Stimulated activated CD8-positive, alpha-beta memory T cell treated with anti-CD3 and anti-CD28 coated beads, Interleukin-4, amount 100 ng/mL, for 4 hours (primary cell): ENCODE measurements at places on chromosomes 2 and 18.

DNA sequence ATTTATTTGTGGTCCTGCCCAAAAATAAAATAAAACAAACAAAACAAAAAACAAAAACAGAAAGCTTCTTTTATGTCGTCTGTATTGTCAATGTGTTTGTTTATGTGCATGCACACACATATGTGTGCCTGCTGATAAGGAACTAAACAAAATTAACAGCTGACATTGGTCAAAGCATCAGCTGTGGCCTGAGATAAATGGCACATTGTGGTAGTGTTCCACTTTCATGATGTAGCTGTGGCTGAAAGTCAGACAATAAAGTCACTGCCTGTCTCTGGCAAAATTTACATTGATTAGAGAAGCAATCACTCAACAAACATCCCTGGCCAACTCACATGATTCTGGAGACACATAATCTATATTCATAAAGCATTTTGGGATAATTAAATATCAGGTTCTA lies 203.4 kb upstream of the PIK3C3 start:
- no peak for DNase-seq

DNA sequence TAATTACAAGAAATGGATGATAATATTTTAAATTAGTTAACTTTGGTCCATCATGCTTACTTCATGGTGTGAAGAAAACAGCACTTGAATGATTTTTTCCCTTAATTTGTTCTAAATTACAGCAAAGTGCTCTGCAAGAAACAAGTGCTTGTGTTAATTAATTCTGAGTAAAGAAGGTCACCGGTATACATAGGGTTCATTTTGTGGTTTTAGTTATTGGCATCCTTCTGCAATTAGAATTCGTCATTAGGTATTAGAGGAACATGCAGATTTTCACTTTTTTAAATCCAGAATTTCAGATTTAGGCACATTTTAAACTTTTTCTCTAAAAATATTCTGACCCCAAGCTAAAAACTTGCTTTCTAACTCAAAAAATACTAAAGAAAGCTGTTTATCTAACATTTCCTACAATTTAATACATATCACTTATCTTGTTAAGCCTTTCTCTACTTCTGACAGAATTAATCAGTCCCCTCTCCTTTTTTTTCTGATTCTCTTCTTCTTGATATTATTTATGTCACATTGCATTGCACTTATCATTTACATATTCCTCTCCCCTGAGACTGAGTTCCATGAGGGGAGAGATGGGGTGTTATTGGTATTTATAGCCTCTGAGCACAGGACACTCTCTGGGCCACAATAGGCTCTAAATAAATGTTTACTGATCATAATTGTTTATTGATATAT lies 129.2 kb downstream of the PLA2R1 start:
- DNase-seq: no peak

GRCh38 chr2:191703079-191703725 lies 25.3 kb downstream of the NABP1 start:
- no peak for DNase-seq

GRCh38 chr18:46155641-46156051 lies 51.5 kb downstream of the HAUS1 start:
- DNase-seq: no peak

DNA sequence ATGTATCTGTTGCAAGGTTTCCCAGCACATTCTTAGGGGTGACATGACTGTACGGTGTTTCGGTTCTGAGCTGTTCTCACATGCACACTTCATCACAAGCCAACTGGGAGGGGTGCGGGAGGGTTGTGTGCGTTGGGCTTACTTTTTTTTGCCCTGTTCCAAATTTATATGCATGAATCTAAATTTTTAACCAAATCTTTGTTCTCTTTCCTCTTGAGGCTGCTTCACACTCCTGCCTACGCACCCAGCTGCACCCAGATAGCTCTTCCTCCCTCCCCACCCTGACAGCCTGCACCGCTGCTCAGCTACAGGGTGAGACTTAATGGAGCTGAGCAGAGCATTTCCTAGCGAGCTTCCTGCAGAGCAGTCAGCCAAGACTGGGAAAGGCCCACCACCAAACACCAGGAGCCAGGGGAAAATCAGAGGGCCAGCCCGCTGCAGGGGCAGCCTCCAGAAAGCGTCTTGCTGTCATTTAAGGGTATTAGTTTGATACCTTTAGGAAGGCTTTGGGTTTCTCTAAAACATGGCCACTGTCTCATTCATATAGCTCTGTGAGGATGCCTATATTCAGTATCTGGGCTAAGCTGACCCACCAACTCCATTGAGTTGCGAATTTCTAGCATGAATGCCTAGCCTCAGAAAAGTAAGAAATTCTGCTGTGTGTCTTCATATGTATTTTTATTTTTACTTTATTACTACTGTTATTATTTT lies 84.5 kb downstream of the POU3F3 start:
- DNase-seq: no peak

DNA sequence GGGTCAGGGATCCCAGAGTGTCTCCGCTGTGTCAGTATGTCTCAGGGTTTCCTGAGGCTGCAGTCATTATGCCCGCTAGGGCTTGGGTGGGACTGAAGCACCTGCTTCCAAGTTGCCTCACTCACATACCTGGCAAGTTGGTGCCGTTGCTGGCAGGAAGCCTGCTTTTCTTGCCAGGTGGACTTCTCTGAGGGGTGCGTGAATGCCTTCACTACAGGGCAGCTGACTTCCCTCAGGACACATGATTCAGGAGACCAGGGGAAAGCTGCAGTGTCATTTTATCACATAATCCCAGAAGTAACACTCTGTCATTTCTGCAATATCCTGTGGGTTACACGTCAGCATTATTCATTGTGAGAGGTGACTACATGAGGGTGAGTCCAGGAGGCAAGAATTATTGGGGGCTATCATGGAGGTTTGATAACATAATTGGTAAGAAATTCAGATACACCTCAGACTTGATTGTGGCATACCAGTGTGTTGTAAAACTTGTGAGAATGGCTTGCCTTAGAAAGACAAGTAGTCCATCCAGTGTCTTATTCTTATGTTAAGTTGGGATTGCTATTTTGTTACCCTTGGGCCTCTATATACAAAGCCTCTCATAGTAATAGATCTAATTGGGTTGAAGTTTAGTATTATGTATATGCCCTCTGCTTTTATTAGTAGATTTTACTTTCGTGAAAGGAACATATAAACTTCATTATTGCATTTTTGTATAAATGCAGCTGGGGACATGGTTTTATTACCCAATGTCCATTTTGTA lies 44.1 kb downstream of the NEDD4L start:
- no peak for DNase-seq

DNA sequence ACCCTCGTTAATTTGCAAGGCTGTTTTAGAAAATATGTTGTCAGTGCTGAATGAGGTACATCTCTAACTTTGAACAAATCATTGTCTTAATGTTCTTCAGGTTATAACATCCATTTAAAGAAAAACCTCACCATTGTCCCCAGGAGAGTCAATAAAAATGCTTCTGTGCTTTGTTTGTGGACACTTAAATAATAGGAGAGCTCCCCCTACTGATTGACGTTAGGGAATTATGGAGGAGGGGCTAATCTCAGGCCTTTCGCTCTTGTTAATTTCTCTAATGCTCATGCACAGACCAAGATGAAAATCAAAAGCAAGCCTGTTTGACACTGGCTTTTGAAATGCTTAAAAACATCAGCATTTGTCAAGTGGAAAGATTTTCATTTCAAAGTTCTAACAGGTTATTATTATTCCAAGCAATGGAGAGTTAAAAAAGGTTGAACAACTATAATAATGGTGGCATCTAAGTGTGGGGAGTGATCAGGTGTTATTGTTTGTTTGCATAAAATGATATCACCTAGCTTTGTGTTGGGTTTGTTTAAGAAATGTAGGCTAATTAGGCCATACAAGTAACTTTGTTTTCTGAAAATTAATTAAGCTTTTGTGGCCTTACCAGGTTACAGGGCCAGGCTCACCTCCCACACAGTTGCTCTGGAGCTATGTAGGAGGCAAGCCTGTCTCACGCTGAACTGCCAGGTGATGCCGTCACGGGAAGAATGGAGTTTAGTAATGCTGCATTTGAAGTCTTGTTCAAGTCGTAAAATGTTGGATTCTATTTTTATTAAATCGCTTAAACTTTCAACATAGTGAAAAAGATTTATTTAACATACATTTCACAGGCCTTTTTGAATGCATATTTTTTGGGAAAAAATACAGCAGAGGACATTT lies 51.7 kb upstream of the SMIM21 start:
- no peak for DNase-seq

GRCh38 chr2:37156071-37156856 lies 516 bp downstream of the EIF2AK2 start:
- DNase-seq: no peak

DNA sequence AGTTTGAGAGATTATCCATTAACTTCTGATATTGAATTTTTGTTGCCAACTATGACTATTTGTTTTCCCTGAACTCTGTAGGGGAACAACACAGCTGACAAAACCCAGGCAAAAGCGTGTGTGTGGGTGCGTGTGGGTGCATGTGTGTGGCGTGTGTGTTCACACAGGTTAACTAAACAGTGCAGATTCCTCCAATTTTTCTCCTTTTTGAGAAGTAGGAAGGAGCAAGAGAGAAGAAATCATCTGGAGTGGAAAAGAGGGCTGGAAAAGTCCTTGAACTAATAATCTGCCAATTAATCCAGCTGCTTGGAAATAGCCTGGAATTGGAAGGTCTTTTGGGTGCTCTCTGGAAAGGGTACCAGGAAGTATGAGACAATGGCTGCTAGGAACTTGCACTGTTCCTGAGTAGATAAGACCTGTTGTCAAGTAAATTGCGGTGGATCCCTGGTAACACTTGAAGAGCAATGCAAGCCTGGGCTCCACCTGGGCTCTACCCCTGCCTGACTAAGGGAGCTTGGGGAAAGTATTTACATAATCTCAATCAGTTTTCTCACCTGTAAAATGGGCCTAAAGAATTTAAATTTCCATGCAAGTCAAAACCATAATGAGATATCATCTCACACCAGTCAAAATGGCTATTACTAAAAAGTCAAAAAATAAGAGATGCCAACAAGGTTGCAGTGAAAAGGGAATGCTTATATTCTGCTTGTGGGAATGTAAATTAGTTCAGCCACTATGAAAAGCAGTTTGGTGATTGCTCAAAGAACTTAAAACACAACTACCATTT lies 40.5 kb upstream of the IL1R1 start:
- DNase-seq: no peak

DNA sequence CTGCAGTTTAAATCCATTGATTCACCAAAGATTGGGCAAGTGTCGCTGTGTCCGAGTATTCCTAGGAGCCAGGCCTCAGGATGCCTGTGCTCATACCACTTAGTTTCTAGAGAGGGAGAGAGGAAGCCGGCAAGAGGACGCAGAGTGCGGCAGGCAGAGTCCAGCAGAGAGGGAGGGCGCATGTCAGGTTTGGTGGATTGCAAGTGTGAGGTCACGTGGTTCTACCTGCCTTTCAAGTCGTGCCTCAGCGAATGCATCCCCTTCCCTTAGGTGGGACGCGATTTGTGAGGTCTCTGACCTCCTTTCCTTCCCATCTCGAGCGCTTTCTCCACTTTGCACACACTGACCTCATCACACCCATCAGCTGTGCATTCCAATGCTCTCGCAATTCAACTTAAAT lies 188.1 kb downstream of the TMEM18 start:
- no peak for DNase-seq

DNA sequence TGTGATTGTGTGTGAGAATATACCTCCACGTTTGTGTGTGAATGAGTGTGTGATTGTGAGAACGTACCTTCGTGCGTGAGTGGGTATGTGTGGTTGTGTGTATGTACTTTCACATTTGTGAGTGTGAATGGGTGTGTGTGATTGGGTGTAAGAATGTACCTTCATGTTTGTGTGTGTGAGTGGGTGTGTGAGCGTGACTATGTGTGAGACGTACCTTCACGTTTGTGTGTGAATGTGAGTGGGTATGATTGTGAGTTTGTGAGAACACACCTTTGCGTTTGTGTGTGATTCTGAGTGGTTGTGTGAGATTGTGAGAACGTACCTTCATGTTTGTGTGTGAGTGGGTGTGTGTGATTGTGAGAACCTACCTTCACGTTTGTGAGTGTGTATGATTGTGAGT lies 5.8 kb upstream of the ADCY3 start:
- DNase-seq: no peak

- no peak for DNase-seq
Measured at GRCh38 chr18:5527603-5528002, 16.2 kb downstream of the EPB41L3 start.

- no peak for DNase-seq
Measured at GRCh38 chr18:9001209-9001608, 101.3 kb upstream of the NDUFV2 start.

GRCh38 chr2:141554810-141555209 lies 576.0 kb downstream of the LRP1B start:
- DNase-seq: no peak

GRCh38 chr2:96143848-96144480 lies 1.3 kb downstream of the DUSP2 start:
- no peak for DNase-seq

DNA sequence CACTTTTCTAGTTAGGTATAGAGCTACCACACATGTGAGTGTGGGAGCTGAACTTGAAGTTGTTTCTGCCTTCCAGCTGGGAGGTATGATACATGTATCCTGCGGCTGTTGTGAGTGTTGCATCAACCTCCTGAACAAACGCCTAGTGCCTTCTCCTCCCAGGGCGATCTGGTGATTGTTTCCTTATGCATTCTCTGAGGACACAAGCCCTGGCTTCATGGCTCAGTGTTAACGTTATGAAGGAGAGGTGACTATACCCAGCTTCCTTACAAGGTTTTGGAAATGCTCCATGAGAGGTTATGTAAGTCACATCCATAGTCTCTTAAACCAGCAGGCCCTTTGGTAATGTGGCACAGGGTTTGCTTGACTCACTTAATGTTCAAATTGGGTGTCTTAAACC lies 64.9 kb downstream of the SPRED2 start:
- no peak for DNase-seq

GRCh38 chr2:235773188-235773928 lies 279.5 kb downstream of the AGAP1 start:
- DNase-seq: no peak

- DNase-seq: no peak
Measured at GRCh38 chr2:234348081-234348480, 148.8 kb downstream of the ARL4C start.

DNA sequence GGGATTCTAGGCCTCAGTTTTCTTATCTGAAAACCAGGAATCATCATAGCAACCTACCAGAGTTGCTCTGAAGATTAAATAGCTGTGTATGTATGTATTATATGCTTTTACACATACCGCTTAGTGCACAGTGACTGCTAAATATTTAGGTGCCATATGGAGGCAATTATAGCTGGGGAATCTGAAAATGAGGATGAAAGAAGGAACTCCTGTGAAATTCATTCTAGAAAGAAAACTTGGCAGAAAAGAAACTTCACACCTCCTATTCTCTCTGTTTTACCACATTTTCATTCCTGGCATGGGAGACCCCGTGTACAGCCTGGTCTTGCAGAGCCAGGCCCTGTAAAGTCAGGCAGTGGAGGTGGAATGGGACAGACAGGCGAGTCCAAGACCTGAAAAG lies 862.4 kb downstream of the CNTNAP5 start:
- DNase-seq: no peak

- no peak for DNase-seq
Measured at GRCh38 chr2:178819992-178820391, 12.8 kb upstream of the TTN start.

DNA sequence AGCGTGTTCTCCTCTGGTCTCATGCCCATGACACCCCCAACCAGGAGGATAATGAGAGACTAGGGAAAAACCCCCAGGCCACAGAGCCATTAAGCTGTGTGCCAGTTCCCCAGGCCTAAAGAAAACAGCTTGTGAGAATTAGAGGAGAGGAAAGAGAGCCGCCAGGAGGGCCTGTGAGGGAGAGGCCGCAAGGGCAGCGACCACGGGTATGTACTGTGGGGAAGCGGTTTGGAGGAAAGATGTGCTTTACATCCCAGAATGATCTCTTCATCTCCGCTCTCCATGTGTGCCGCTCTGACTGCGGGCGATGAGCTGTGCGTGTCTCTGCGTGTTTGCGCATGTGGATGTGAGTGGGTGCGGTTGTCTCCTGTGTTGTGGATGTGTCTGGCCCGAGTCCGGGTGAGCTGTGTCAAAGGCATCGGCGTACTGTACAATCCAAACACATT lies 82.9 kb downstream of the DYSF start:
- DNase-seq: no peak
